ENCODE measurements at places on chromosomes 7 and 10.

GRCh38 chr7:5172196-5172775, 17.7 kb upstream of the WIPI2 start:
- DNase-seq = peak; percentile 27

DNA sequence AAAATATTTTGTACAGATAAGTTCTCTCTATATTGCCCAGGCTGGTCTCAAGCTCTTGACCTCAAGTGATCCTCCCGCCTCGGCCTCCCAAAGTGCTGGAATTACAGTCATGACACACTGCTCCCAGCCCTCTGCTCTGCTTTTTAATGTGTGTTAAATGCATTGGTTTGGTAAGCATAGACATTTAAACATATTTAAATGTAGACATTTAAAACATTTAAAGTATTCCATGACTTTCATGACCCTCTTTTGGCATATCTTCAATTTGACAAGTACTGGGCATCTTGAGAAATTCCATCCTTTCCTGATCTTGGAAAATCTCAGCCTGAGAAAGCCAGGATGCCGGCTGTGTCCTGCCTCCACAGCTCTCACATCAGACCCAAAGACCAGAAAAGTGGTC, 5.2 kb upstream of the SAR1A start:
- DNase-seq = no peak

DNA sequence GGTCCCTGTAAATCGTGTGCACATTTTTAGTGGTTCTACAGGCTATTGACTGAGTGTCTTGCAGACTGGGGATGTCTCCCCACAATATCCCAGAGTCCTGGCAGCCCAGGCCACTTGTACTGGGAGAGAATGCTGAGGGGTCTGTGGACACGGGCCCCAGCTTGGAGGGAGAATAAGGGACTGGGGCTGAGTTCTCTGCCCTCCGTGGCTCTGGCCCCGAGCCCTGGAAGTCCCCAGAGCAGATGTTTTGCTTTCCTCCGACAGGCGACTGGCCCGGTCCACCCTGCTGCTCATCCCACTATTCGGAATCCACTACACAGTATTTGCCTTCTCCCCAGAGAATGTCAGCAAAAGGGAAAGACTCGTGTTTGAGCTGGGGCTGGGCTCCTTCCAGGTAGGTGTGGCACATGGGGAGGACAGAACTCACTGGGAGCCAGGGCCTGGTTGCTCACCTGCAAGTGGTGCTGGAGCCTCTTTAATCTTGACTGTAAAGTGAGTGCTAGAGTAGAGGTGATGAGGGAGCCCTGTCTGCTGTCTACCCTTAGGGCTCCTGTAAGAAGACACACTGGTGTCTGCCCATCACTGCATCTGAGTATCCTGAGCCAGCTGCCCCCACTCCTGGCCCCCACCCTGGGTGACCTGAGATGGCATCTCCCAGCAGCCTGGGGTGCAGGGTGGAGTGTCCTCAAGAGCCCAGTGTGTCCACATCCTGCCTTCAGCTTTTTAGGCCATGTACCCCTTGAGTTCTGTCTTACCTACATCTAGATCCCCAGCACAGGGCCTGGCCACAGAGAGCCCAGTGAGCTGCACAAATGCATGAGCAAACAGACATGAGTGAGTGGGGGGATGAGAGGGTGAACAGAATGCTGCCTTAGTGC, 51.1 kb downstream of the ADCYAP1R1 start:
- DNase-seq = no peak

DNA sequence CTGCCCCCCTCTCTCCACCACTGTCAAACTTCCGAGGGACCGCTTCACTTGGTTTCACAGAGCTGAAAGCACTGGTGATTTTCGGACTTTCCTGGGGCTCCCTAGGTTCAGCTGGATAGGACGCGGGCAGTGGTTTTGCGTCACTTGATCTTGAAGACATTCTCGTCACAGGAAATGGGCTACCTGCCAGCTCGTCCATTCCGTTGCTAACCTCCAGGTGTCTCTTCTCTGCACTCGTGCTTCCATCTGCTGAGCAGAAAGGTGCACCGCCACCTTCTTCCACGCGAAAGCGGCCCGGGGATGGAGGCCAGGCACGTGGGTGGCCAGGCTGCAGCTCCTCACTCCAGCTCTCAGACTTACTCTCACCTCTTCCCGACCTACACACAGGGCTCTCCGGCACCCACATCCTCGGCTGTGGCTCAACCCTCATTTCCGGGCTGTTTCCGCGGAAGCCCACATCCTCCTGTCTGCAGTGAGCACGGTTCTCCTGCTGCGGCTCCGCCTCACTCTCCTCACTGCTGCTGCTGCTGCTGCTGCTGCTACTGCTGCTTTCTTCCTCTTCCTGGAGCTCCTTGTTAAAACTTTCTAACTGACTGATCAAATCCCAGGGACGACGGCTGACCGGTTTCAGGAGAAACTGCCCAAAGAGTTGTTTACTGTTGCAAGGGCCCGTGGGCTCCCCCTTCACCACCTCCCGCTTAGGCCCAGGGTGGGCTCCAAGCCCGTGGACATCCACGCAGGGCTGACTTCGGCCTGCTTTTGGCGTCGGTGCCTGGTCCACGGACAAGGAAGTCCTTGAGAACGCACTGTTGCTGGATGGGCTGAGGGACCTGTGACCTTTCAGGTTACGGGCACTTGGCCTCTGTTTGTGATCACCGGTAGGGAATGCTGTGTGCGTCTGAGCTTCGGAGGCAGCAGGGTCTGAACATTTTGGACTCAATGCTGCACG, 32.1 kb downstream of the JCAD start:
- DNase-seq = peak; percentile 1

- no peak for DNase-seq
Observed at GRCh38 chr10:62759599-62760175, 44.8 kb upstream of the ADO start.

GRCh38 chr7:88280801-88281200, 25.9 kb downstream of the STEAP4 start:
- no peak for DNase-seq

- peak; percentile 19 for DNase-seq
Observed at GRCh38 chr7:43113622-43114457, 1.4 kb downstream of the HECW1 start.

DNA sequence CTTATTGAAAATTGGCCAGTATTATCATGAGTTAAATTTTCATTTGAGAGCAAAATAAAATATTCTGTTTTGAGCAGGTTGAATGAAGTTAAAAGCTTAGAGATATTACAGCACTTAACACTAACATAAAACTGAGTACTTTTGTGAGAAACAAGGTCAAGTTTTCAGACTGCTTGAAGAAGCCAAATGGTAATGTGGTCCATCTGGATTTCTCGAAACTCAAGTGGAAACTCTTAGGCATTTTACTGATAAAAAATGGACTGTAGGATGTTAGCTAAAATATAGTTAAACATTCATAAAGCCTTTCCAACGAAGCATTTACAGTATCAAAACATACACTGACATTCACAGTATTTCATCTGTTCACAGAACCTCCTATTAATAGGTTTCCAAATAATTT, 528.1 kb upstream of the SEMA3D start:
- no peak for DNase-seq
